ENCODE measurements at places on chromosomes 12 and 14.

GRCh38 chr14:94113490-94113889 is 3.0 kb downstream of the IFI27 start:
- DNase-seq: no peak

DNA sequence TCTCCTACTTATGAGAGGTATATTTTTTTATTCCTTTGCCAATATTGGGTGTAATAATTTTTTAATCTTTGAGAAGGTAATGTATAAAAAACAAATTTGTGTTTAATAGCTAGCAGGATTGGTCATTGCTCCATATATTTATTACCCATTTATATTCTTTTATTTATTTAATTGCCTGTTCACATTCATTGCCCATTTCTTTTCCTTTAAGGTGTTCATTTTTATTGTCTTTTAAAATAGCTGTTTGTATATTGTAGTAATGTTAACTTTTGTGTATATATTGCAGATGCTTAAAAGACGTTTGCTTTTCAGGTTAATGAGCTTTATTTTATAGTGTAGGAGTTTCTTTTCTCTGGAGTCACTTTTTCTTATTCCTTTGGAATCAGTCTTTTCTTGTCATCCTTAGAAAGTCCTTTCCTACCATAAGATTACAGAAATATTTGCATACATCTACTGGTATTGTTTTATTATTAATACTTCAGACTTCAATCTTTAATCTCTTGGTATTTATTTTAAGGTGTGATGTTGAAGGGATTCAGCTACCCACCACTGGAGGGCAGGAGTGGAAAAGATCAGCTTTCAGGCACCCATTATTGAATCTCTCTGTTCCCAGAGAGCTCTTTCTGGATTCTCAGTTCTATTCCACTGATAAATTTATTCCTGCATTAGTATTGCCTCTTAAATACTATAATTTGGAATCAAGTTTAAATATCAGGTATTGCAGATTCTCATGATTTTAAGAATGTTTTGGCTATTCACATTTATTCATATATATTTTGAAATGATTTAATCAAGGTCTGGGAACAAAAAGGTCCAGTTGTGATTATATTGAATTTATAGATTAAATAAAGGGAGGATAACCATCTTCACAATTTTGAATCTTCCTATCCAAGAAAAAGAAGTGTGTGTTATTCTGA is 17.3 kb downstream of the PPM1A start:
- DNase-seq: peak; percentile 26

GRCh38 chr12:49304161-49304560 is 9.2 kb downstream of the PRPH start:
- peak; percentile 79 for DNase-seq

GRCh38 chr14:27384124-27384523 is 786.3 kb upstream of the NOVA1 start:
- no peak for DNase-seq

GRCh38 chr14:103442288-103442687 is 57.1 kb downstream of the MARK3 start:
- DNase-seq: no peak

DNA sequence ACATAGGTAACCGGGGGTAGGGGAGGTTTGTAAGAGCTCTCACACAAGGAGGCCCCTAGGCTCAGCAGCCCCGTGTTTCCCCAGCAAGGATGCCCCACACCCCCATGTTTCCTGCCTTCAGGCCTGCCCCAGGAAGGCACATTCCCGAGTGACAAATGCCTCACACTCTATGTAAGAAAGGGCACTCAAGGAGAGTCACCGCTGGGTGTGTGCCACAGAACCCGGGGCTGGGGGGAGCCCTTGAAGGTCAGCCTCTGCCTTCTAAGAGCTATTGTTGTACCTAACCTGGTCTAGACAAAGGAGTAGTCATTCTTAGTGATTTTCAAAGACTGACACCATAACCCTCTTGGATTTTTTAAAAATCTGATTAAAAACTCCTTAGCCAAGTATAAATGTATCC is 333.6 kb downstream of the DPF3 start:
- peak; percentile 11 for DNase-seq

DNA sequence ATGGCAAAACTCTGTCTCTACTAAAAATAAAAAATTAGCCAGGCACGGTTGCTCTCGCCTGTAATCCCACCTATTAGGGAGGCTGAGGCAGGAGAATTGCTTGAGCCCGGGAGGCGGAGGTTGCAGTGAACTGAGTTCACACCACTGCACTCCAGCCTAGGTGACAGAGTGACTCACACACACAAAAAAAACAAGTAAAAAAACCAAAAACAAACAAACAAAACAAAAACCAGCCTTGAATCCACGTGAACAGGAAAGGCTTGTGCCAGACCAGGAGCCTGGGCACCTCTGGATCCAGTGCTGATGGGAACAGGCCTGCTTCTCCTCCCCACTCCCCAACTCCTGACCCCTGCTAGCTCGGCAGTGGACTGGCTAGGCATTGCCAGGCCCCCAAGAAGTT is 3.5 kb downstream of the FOXN4 start:
- no peak for DNase-seq

GRCh38 chr14:74786796-74787315 is 23.7 kb downstream of the YLPM1 start:
- no peak for DNase-seq

DNA sequence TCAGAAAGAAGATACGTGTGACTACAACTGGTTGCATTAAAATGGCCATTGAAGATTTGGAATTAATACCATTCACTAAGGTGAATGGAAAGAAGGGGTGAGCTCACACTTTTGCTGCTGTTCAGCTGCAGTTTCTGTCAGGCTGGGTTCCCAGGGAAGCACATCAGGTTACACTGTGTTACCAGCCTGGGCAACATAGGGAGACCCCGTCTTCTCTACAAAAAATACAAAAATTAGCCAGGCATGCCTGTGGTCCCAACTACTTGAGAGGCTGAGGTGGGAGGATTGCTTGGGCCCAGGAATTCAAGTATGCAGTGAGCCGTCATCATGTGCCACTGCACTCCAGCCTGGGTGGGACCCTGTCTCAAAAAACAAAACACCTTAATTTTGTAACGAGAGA is 12.9 kb upstream of the ZCCHC8 start:
- no peak for DNase-seq

DNA sequence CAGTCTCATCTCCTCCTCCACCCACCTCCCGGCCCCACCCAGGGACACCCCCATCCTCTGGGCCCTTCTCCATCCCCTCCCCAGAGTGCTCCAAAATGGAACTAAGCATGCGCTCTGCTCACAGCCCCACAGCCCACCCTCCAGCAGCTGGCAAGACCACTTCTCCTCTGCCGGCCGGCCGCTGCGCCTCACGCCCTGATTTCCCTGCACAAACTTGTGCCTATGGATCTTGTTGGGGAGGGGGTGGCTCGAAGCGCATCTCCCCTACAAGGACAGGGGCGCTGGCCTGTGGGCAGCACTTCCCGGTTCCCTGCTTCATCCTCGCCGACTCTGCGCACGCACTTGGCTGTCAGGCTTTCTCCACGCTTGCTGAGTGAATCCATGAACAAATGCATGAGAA is 19.5 kb upstream of the NUDT14 start:
- no peak for DNase-seq

GRCh38 chr14:72404106-72404774 is 472.0 kb downstream of the RGS6 start:
- no peak for DNase-seq

DNA sequence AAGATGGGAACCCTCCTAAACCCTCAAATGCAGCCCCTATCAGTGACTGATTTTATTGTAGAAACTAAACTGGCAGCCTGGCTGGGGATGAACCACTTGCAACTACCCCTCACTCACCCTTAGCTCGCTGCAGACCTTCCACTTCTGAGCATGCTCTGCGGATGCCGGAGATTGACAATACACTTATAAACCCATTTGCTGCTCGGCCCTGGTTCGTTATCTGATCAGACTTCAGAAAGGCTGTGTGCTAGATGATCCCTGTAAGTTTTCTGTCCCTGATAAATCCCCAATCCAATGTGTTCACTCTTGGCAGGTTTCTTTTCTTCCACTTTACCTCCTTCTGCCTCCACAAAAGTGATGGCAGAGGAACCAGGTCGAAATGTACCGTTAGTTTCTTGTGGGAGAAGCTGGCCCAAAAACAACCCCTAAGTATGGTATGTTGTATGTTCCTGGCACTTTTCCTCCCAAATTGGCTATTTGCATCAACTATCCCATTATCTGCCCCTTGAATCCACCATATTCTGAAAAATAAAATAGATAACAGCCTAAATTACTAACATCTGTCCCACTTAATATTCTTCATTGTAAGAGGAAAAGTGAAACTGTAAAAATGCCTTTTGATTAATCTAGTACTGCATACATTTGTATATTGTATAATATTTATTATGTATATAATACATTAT is 18.8 kb downstream of the RPH3A start:
- no peak for DNase-seq

GRCh38 chr14:54098536-54098935 is 141.9 kb upstream of the BMP4 start:
- DNase-seq: no peak

DNA sequence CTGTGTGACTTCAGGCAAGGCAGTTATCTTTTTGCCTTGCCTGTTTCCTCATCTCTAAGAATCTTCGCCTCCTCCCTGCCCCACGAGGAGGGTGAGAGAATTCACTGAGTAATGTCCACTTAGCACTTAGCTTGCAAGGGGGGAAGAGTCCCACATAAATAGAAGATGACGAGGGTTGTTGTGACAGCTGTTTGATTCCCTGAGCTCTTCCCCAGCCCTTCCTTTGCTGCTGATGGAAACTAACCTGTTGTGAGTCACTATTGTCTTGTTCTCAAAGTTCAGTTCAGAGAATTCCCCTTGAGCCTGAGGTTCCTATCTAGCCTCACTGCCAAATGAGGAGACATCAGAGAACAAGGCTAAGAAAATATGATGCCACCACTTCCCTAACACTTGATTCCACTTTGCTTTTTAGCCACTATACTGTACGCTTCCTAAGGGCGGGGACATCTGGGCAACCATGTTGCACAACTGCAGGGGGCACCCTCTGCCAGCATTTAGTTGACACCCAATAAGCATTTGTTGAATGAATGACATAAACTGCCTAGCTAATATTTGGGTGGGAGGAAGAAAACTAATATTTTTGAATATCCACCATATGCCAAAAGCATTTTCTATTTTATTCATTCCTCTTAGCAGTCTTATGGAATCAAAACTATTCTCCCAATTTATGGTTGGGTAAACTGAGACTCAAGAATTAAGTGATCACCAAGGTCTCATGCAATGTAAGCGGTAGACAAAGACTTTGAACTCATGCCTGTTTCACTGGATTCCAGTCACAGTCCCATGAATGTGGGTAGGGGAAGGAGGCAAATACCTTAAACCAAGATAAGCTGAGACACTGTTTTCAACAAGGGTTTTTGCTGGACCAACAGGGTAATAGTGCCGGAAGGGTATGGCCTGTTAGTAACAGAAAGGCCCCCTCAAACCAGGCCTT is 77.6 kb downstream of the ZFP36L1 start:
- DNase-seq: no peak

DNA sequence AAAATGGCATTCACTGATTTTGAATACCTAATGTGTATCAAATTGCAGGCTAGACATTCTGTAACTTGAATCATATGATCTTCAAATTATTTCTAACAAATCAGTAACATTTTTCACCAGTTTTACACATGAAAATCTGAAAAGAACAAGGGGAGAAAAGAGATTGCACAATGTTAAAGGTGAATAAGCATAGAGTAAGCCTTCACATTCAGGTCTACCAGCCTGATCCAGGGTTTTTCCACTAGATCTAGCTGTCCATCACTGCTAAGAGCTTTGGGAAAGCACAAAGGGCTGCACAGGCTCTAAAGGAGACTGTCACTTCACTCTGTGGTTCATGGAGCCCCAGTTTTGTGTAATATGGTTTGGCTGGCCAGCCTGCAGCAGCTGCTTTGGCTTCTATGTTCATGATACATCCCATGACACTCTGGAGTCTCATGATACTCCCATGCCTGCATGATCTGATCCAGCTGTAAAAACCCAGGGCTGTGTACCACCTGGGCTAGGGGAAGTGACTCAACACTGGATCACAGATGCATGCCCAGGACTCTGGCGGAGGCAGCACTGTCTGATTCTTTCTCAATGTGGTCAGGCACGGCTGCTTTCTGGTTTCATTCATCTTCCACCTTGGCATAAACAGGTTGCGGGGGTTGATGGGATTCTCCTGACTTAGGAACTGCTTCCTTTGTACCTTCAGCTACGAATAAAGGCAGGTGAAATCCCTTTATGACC is 859.7 kb downstream of the GALC start:
- peak; percentile 83 for DNase-seq

DNA sequence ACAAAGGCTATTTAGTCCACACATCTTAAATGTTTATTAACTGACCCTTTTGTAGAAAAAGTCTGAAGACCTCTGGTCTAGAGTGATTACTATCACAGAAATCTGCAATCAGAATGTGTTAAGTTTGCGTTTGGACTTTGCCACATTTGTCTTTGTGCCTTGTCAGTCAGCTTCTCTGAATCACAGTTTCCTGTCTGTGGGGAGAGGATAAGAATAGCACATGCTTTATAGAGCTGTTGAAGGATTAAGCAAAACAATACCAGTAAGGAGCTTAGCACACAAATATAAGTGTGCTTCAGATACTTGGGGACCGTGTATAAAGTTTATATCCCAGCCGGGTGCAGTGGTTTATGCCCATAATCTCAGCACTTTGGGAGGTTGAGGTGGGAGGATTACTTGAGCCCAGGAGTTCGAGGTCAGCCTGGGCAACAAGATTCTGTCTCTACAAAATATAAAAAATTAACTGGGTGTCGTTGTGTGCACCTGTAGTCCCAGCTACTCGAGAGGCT is 63.0 kb upstream of the BTG1 start:
- peak; percentile 58 for DNase-seq

DNA sequence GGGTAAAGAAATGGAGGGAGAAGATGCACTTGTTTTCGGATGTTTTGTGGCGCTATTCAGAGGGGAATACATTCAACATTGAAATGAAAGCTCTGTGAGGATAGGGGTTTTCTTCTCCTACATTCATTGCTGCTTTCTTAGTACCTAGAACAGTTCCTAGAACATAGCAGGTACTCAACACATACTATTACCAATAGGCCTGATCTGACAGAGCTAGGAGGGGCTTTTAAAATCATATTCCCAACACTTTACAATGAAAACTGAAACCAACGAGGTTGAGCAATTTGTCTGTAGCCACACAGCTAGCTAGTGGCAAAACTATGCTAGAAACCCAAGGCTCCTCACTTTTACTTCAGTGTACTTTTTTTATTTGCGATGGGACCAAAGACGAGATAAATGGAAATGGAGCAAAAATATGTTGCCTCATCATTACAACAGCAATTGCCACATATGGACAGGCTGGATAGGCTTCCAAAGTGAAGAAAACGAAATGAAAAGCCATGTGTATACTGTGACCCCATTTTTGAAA is 23.1 kb upstream of the IL22 start:
- DNase-seq: no peak

DNA sequence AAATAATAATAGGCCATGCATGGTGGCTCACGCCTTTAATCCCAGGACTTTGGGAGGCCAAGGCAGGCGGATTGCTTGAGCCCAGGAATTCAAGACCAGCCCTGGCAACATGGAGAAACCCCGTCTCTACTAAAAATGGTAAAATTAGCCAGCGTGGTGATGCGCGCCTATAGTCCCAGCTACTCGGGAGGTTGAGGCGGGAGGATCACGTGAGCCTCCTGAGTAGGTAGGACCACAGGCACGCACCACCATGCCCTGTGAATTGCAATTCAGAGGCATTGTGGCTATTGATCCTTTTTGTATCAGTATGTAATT is 2.3 kb downstream of the ARHGDIB start:
- no peak for DNase-seq

- DNase-seq: no peak
These were observed 30.9 kb upstream of the TUBA1C start for GRCh38 chr12:49233842-49234526.
